ENCODE measurements at places on chromosomes 6 and 20. TPM values are rescaled to one million over a fixed set of nuclear protein-coding genes. Genes with fewer than 3 reads are reported as not detected.

GRCh38 chr6:4840169-4840568, 64.0 kb downstream of the CDYL start:
- H3K27me3 ChIP-seq: no peaks in the 10 kb centered on the region
- H3K4me1 ChIP-seq: no peaks in the 10 kb centered on the region
- DNase-seq: no peak
- H3K4me3 ChIP-seq: no peak overlapping the region

DNA sequence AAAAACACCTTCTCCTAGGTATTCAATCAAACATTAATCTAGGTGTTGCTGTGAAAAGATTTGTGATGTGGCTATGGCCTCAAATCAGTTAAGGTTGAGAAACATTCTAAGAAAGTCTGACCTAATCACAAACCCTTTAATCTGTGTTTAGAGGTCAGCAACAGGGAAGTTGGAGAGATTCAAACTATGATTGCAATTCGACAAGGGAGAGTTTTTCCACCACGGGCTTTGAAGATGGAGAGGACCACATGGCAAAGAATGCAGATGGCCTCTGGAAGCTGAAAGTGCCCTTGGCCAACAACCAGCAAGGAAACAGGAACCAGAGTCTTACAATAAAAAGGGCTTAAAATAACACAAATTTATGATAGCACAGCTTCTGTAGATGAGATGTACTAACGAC, 29.6 kb upstream of the LGSN start:
- H3K27ac ChIP-seq: no peak overlapping the region
- DNase-seq: no peak
- peaks cover 3% of the 10 kb centered on the region for H3K4me1 ChIP-seq
- H3K27me3 ChIP-seq: no peaks in the 10 kb centered on the region
- H3K36me3 ChIP-seq: no peaks in the 10 kb centered on the region

DNA sequence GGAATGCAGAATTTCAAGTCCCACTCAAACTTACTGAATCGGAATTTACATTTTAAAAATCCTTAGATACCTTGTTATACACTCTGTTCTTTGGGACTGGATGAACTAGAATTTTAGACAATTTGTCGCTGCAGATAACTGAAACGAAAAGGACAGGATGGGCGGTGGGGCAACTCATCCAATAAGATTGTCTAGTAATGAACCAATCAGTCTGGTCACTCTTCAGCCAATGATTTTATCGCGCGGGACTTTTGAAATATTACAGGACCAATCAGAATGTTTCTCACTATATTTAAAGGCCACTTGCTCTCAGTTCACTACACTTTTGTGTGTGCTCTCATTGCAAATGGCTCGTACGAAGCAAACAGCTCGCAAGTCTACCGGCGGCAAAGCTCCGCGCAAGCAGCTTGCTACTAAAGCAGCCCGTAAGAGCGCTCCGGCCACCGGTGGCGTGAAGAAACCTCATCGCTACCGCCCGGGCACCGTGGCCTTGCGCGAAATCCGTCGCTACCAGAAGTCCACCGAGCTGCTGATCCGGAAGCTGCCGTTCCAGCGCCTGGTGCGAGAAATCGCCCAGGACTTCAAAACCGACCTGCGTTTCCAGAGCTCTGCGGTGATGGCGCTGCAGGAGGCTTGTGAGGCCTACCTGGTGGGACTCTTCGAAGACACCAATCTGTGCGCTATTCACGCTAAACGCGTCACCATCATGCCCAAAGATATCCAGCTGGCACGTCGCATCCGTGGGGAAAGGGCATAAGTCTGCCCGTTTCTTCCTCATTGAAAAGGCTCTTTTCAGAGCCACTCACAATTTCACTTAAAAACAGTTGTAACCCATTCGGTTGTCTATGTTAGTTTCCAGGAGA, 41.9 kb upstream of the HFE start:
- no peaks in the 10 kb centered on the region for H3K36me3 ChIP-seq
- H3K27me3 ChIP-seq: no peaks in the 10 kb centered on the region
- peak; percentile 72 for DNase-seq
- peak overlapping the region; percentile 83 for H3K4me3 ChIP-seq

GRCh38 chr6:114055349-114055748, 84.4 kb upstream of the HDAC2 start:
- H3K36me3 ChIP-seq: no peaks in the 10 kb centered on the region
- no peaks in the 10 kb centered on the region for H3K27me3 ChIP-seq
- H3K4me3 ChIP-seq: no peak overlapping the region

PRR18 gene
- total RNA-seq: not detected

SLC22A16 gene
- total RNA-seq: not detected

ADGRF5 gene
- 0.07 TPM for total RNA-seq
